BJ (cell line): ENCODE measurements at places on chromosomes 6 and 20.

GRCh38 chr6:21134356-21134755 is 459.2 kb upstream of the SOX4 start:
- DNase-seq = no peak

GRCh38 chr20:17990278-17990972 is 21.6 kb downstream of the MGME1 start:
- DNase-seq = no peak

- DNase-seq = no peak
These were observed 3.3 kb downstream of the ENTPD6 start for GRCh38 chr20:25198663-25199383.

DNA sequence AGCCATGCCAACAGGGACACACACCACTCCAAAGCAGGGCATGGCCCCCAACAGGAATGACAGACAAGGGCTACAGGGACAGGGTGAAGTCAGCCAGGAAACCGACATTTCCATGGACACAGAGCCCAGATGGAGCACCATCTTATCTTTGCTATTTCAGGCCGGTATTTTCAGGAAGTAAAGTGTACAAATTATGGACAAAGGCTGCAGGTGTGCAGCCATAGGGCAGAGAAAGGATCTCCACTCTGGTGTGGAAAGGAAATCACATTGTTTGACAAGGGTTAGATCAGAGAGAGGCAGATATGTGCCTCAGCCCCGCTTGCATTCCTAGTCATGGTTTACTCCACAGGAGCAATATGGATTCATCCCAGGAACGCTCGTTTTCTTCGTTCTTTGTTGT is 81.7 kb upstream of the SLC22A23 start:
- no peak for DNase-seq

GRCh38 chr20:2604506-2604835 is 48.0 kb upstream of the NOP56 start:
- no peak for DNase-seq

DNA sequence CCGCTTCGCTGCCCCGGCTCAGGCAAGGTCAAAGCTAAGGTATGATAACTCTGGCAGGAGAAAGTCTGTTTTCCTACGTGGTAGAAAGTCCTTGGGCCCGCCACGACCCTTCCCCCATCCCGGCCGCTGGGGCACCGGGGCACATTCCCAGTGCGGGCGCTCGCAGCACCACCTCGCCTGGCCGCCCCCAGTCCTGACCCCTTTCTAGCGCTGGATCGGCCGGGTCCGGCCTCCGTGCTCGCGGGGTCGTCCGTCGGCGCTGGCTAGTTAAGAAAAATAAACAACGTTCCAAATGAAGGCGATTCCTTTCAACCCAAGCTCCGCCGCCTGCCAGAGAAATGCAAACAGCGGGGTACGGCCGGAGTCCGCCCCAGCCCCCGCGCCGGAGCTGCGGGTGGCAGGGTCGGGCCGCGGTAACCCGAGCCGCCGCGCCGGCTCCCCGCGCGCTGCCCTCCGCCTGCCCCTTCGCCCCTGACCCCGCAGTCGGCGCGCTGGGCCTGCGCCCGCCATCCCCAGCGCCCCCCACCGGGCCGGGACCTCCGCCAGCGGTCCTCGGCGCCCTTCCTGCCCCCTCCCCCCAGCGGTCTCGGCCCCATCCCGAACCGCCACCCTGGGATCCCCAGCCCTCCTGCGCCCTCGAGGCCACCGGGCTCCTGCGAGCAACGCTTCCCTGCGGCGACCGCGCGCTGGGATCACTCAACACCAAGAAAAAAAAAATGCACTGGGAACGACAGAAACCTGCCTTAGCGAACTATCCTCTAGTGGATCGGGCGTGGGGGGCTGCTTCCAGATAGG is 37.6 kb downstream of the NCR2 start:
- no peak for DNase-seq

DNA sequence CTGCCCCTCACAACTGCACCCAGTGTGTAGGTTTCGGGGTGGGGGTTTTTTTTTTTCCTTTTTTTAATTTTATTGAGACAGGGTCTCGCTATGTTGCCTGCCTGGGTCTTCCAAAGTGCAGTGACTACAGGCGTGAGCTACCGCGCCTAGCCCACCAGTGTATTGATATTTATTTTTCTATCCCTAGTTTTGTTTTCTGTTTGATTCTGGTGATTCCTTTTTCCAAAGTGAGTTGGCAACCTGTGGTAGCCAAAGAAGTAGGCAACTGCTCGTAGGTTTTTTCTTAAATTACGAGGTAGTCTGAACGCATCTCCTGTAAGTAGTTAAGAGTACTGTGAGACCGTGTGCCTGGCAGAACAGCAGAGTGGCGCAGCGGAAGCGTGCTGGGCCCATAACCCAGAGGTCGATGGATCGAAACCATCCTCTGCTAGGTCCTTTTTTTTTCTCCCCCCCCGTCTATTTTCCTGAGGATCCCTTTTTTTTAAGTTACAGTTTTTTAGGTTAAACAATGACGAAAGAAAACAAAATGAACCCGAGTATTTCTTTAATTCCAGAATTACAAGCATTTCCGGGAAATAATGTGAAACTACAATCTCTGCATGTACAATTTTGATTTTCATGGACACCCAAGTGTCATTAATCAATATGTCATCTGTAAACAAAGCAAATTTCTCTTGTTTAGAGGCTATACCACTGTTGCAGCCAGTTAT is 78.7 kb upstream of the BTN3A2 start:
- no peak for DNase-seq

GRCh38 chr6:122733259-122733658 is 46.3 kb upstream of the FABP7 start:
- no peak for DNase-seq

DNA sequence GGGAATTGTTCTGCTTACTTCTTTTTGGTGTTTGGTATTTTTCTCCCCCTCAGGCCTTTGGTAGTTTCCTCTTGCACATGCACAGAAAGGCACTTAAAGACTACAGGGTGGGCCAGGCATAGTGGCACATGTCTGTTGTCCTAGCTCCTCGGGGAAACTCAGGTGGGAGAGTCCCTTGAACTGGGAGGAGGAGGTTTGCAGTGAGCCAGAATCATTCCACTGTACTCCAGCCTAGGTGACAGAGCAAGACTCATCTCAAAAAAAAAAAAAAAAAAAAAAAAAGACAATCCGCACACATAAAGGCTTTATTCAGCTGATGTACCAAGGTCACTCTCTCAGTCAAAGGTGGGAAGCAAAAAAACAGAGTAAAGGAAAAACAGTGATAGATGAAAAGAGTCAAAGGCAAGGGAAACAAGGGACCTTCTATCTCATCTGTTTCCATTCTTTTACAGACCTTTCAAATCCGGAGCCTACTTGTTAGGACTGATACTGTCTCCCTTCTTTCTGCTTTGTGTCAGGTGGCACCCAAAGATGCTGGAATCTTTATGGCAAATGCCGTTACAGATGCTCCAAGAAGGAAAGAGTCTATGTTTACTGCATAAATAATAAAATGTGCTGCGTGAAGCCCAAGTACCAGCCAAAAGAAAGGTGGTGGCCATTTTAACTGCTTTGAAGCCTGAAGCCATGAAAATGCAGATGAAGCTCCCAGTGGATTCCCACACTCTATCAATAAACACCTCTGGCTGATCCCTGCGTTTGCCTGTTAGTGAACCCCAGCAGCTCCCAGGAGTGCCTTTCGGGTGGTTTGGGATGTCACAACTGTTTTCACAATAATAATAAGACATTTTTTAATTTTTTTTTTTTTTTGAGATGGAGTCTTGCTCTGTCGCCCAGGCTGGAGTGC is 9.3 kb downstream of the DEFB123 start:
- no peak for DNase-seq

- DNase-seq = no peak
These were observed 368.7 kb upstream of the MANEA start for GRCh38 chr6:95208621-95209020.

DNA sequence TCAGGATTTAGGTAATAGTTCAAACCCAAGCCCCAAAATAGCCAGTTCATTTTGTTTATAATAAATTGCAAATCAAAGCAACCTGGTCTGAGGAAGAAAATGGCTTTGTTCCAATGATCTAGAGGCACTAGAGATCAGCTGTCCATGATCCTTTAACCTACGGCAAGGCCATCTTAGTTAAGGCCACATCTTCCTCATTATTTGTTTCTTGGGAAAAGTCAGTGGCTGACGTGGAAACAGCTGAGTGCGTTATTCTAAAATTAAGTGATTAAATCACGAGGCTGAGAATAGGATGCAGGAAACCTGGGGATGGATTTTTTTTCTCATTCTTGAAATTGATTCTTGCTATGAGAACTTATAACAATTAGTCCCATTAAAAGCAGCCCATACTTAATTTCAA is 10.1 kb upstream of the TENT5A start:
- DNase-seq = no peak

DNA sequence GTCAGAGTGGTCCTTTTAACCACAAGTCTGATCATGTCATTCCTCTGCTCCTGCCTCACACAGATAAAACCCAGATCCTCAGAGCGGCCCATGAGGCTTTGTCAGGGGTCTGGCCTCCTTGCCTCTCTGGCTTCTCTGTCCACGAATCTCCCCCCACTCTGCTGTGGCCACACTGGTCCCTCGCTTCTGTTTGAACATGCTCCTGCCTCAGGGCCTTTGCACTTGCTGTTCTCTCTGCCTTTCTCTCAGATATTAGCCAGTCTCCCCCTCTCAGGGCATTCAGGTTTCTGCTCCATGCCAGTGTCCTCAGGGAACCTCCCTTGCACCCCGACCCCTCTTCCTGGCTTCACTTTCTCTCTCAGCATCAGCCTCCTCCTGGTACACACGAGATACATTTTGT is 518.5 kb downstream of the PREX1 start:
- no peak for DNase-seq

GRCh38 chr20:2387180-2387577 is 6.5 kb downstream of the TGM6 start:
- no peak for DNase-seq

- no peak for DNase-seq
These were observed 17.0 kb upstream of the CST3 start for GRCh38 chr20:23654717-23655116.

DNA sequence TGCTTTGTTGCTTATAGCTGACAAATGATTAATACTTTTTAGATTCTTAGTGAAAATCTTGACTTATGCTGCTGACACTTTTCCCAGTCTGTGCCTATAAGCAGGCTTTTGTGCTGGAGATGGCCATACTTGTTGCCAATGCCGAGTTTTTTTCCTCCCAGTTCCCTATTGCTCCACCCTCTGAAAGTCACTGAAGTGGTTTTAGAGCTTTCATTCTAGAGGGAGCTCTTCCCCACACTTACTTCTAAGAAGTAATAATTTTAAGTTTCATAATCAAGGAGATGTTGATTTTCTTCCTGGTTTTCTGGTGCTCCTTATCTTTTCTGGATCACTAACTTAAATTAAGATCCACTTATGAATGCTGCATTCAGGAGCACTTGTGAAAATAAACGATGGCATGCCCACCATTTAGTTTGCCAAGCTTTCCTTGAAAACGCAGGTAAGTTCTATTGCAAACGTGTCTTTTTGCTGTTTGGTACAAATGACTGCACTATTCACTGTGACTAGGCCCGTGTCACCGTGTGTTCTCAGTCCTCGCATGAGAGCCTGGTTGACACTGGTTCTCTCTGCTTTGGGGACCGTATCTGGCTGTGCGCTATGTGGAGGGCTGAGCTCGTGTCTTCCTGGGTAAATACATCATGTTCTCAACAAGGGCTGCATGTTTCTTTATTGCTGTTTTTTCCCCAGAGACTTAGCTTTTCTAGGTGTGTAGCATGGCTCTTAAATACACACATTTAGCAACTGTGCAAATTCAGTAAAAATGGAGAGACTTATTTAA is 50.2 kb downstream of the GFRA4 start:
- DNase-seq = no peak

DNA sequence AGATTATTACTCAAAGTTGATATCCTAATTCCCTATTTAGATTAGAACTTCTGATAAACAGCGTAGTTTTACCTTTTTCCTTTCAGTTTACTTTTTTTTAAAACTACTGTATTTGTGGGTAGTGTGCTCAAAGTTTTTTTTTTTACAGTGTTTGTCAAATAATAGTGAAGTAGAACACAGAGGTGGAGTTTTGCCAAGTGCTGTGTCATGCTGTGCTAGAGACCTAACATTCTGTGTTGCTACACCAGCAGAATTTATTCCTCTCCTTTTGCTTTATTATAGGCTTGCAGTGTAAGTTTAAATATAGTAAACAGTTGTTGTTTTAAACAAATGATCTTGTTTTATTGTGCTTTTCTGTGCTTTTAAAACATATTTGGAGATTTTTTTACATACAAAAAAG is 125.4 kb downstream of the HIVEP1 start:
- DNase-seq = no peak
